ENCODE measurements at places on chromosomes 2 and 18. TPM values are rescaled to one million over a fixed set of nuclear protein-coding genes. Genes with fewer than 3 reads are reported as not detected.

The NDUFS1 gene
- total RNA-seq: 112 TPM

The VIT gene
- total RNA-seq: 2.0 TPM

The MBOAT2 gene
- 39.4 TPM for total RNA-seq

The ZDBF2 gene
- total RNA-seq: 16.8 TPM

The TSPYL6 gene
- total RNA-seq: not detected

The LDLRAD4 gene
- 3.1 TPM for total RNA-seq

The DYSF gene
- total RNA-seq: 0.65 TPM

The FSHR gene
- not detected for total RNA-seq

The BOLL gene
- total RNA-seq: not detected

The CD207 gene
- total RNA-seq: not detected
